ENCODE measurements at places on chromosomes 7 and 10. TPM values are rescaled to one million over a fixed set of nuclear protein-coding genes. Genes with fewer than 3 reads are reported as not detected.

CRCP gene
- 35.4 TPM for total RNA-seq

RSPH10B gene
- not detected for total RNA-seq

CLRN3 gene
- total RNA-seq = not detected

GIMAP6 gene
- total RNA-seq = 45.8 TPM

MYL10 gene
- total RNA-seq = not detected

NXPH1 gene
- total RNA-seq = not detected

TCF7L2 gene
- total RNA-seq = 0.89 TPM

CYP2C19 gene
- not detected for total RNA-seq

SFRP4 gene
- not detected for total RNA-seq

ABCB4 gene
- total RNA-seq = 0.13 TPM

NUTM2A gene
- total RNA-seq = 0.48 TPM

IFIT5 gene
- total RNA-seq = 6.5 TPM

PAXIP1 gene
- total RNA-seq = 25.8 TPM

SFTPA2 gene
- total RNA-seq = not detected

ZP3 gene
- 1.6 TPM for total RNA-seq

NME8 gene
- total RNA-seq = not detected

BMPER gene
- not detected for total RNA-seq

TMEM176B gene
- total RNA-seq = 0.27 TPM

C10orf90 gene
- not detected for total RNA-seq

KAZALD1 gene
- total RNA-seq = 0.18 TPM

DGKB gene
- not detected for total RNA-seq

ADAMTS14 gene
- not detected for total RNA-seq

MAD1L1 gene
- total RNA-seq = 43.6 TPM

SEMA3E gene
- not detected for total RNA-seq

ASB10 gene
- not detected for total RNA-seq

ARL3 gene
- 8.7 TPM for total RNA-seq

OR2A12 gene
- total RNA-seq = not detected

ADAM8 gene
- 70.0 TPM for total RNA-seq

RET gene
- total RNA-seq = not detected

ZC3HAV1 gene
- 89.9 TPM for total RNA-seq

FAM20C gene
- 3.2 TPM for total RNA-seq

GDF10 gene
- total RNA-seq = 0.24 TPM

SDK1 gene
- total RNA-seq = 0.04 TPM

RPP38 gene
- 21.7 TPM for total RNA-seq

HOXA13 gene
- total RNA-seq = not detected

LRRD1 gene
- not detected for total RNA-seq

UTF1 gene
- total RNA-seq = not detected

LDB3 gene
- total RNA-seq = 0.04 TPM

EZH2 gene
- total RNA-seq = 123 TPM

TRA2A gene
- total RNA-seq = 82.5 TPM

ACTL6B gene
- not detected for total RNA-seq

MOGAT3 gene
- total RNA-seq = not detected

UBN2 gene
- total RNA-seq = 13.0 TPM

SRRM3 gene
- total RNA-seq = not detected

ZNF117 gene
- total RNA-seq = 3.8 TPM
